OCI-M1 (cell line): ENCODE measurements at places on chromosomes 7 and 10.

DNA sequence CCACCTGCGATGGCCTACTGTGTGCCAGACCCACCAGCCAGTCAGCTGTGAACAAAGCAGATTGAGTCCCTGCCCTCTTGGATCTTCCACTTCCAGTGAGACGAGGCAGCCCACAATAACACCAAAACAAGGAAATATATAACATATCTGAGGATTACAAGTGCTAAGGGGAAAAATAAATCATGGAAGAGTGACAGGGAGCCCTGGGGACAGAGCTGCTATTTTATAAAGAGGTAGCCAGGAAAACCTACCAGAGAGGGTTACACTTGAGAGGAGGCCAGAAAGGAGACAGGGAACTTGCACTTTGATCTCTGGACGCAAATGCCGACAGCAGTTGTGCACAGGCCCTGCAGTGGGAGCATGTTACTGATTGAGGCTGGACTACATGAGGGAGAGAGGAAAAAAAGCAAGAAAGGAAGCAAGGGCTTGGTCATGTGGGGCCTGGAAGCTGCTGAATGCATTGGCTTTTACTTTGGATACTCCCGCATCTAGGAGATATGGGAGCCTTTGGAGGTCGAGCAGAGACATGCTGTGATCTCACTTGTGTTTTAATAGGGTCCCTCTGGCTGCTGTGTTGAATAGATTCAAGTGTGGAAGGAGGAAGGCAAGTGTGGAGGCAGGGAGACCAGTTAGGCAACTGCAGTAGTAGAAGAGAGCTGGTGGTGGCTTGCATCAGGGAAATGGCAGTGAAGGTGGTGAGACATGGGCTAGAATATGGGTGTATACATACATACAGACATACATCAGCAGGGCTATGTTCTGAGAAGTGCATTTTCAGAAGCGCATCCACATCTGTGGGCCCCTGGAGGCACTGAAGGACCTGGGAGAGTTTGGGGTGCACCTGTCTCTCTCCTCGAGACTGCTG lies 26.2 kb downstream of the MINDY4 start:
- no peak for DNase-seq

DNA sequence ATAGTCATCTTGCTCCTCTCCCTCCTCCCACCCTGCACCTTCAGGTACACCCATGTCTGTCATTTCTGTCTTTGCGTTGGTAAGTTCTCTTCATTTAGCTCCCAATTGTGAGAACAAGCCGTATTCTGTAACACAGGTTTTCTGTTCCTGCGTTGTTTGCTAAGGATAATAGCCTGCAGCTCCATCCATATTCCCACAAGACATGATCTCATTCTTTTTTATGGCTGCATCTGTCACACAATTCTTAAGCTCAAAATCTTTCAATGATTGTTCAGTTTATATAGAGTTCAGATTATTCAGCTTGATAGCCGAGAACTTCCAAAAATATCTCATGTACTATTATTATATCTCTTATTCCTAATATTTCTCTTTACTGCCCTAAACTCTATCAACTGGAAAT lies 16.0 kb upstream of the TMEM168 start:
- DNase-seq = no peak

- DNase-seq = no peak
Measured at GRCh38 chr7:151226560-151226874, 488 bp downstream of the ABCF2 start.

- DNase-seq = no peak
Measured at GRCh38 chr7:154956427-154956826, 46.5 kb downstream of the PAXIP1 start.

- DNase-seq = no peak
Measured at GRCh38 chr7:88254721-88255424, 35.0 kb upstream of the SRI start.

- no peak for DNase-seq
Measured at GRCh38 chr7:39407723-39408122, 158.5 kb upstream of the YAE1 start.

DNA sequence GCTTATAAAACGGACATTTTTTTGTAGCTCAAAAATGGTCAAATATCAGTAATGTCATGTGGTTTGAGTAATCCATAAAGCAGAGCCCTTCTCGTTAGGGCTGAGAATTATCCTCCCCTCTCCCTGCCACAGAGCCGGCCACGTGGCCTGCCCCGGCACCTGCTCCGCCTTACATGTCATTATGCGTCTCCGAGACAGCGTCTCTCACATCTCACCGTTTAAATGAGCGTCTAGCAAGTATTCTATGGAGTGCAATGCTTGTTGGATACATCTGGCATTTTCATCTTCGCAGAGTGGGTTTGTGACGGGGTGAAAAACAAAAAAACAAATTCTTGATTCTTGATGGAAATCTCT lies 86.1 kb downstream of the CUX1 start:
- no peak for DNase-seq

GRCh38 chr7:118327174-118327573 lies 102.7 kb downstream of the ANKRD7 start:
- DNase-seq = no peak

GRCh38 chr10:47031901-47032465 lies 120.8 kb downstream of the PTPN20 start:
- DNase-seq = no peak

- DNase-seq = no peak
Measured at GRCh38 chr7:63789378-63790176, 209.1 kb upstream of the ZNF722 start.

DNA sequence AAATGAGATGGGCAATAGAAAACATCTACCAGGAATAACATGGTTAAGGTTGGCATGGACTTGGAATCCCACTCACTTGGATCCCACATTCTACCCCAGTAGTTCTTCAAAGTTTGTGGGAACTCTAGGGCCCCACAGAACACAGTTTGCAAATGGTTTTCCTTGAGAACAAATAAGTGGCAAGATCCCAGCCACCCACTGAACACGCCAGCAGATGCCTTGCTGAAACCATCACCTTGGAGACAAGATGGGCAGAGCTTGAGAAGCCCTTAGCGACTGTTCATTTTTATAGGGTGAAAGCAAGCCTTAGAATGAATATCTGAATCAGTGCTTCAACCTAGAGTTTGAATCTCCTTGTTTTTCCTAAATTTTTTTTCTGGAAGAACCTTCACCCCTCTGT lies 349.1 kb downstream of the RPS24 start:
- DNase-seq = no peak

GRCh38 chr7:52423251-52423650 lies 612.2 kb upstream of the POM121L12 start:
- DNase-seq = no peak

- no peak for DNase-seq
Measured at GRCh38 chr7:6385909-6386560, 61.7 kb downstream of the DAGLB start.

DNA sequence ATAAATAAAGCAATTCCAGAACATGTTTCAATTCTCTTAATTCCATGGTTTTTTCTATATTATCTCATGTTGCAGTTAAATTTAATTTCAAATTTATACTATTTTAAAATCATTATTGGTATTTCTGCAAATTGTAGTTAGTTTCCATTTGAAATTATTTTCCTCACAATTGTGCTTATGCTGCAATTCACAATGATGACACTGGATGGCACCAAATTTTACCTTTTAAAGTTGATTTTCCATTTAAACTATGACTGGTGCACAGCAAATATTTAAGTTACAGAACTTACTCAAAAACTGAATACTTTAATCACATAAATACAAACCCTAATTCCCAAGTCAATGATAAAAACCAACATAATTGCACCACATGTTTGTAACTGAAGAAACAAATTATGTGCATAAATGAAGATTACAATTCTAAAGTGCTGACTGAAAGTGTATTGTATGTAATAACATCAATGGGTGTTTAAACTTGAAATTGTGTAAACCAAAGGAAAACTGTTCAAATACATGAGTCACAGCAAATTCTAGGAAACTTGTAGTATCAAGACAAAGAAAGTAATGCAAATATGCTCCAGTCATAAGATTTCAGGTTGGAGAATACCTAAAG lies 75.3 kb upstream of the AASS start:
- DNase-seq = peak; percentile 44

- DNase-seq = no peak
Measured at GRCh38 chr7:30764030-30764975, 6.9 kb upstream of the MINDY4 start.

GRCh38 chr7:92917230-92917629 lies 80.9 kb upstream of the CDK6 start:
- no peak for DNase-seq

DNA sequence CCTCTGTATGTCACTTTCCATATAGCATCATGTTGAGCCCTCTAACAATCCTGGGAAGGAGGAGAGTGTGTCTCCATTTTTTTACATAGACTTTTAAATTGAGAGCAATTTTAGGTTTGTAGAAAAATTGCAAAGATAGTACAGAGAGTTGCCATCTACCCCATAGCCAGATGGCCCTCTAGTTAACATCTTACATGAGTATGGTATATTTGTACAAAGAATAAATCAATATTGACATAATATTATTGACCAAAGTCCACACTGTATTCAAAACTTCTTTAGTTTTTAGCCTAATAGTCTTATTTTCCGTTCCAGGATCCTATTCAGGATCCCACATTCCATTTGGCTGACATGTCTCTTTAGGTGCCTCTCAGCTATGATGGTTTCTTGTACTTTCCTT lies 274.6 kb upstream of the PLPP4 start:
- DNase-seq = no peak

GRCh38 chr7:154750353-154750801 lies 252.5 kb downstream of the PAXIP1 start:
- DNase-seq = no peak

DNA sequence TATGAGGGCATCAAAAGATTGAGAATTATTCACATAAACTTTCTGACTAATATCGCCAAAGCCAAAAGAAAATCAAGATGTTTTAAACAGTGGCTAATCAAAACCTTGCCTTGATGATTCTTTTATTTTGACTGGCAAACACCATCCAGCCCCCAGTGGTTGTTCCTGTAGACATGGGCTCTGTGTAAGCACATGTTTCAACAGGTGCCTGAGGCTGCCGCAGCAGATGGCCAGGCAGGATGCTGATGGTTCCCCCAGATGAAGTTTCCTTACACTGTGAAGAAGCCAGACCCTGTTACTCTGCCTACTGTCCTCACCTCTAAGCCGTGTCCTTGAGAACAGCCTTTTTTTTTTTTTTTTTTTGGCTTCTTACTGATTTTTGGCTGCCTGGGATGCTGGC lies 146.5 kb downstream of the RAB11FIP2 start:
- DNase-seq = no peak

GRCh38 chr7:112172870-112173567 lies 33.2 kb downstream of the DOCK4 start:
- DNase-seq = no peak

- DNase-seq = no peak
Measured at GRCh38 chr10:388661-389045, 253.4 kb downstream of the ZMYND11 start.

DNA sequence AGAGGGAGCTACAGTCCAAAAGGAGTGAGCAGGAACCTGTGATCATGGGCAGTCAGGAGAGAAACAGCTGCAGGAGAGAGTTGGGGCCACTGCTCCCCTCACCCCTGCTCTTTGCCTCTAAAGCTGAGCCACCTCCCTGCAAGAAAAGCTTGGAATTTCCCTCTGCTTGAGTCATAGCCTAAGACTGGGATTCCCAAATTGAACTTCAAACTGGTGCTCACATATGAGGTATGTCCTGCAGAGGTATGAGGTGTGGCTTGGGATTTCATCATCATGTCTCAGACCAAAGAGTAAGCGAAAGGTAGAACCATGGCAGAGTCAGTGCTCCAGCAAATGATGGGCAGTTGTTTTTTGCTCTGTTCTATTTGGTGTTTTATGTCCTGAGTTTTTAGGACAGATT lies 237.1 kb upstream of the NRP1 start:
- no peak for DNase-seq

- DNase-seq = peak; percentile 15
Measured at GRCh38 chr10:61933859-61934555, 32.5 kb downstream of the ARID5B start.

- DNase-seq = peak; percentile 48
Measured at GRCh38 chr7:149741629-149742028, 31.8 kb downstream of the ZNF467 start.

GRCh38 chr10:48557511-48558123 lies 47.3 kb downstream of the ARHGAP22 start:
- DNase-seq = no peak

- DNase-seq = no peak
Measured at GRCh38 chr7:158650821-158651225, 53.8 kb downstream of the NCAPG2 start.

DNA sequence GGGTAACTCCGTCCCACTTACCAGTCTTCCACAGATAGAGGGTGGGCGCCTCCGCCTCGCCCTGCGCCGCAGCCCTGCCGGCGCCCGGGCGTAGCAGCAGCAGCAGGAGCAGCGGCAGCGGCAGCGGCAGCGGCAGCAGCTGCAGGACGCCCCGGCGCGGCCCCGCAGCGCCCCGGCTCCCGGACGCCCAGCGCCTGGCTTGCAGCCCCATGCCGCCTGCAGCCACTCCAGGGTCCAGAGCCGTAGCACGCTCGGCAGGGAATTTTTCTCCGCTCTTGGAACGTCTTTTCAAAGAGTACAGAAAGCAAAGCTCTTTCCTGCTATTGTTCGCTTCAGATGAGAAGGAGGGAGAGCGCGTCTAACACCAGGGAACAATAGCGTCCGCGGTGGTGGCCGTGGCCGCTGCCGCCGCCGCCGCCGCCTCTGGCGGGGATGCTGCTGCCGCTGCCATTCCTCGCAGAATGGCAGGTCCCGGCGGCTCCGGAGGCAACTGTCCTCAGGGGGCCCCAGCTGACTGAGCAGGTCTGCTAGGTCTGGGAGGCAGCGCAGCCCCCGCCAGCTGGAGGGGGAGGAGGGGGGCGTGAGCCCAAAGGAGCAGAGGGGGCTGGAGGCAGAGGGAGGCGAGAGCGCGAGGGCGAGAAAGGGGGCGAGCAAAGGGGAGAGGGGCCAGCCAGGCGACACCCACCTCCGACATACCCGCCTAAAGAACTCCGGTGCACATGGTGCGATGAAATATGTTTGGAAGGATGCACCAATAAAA lies at the start of gene THSD7A:
TSS of gene THSD7A (minus strand) at position 463 of the 760 bp plus-strand sequence. CDS start at position 211, 252 bp downstream.
- peak; percentile 28 for DNase-seq

DNA sequence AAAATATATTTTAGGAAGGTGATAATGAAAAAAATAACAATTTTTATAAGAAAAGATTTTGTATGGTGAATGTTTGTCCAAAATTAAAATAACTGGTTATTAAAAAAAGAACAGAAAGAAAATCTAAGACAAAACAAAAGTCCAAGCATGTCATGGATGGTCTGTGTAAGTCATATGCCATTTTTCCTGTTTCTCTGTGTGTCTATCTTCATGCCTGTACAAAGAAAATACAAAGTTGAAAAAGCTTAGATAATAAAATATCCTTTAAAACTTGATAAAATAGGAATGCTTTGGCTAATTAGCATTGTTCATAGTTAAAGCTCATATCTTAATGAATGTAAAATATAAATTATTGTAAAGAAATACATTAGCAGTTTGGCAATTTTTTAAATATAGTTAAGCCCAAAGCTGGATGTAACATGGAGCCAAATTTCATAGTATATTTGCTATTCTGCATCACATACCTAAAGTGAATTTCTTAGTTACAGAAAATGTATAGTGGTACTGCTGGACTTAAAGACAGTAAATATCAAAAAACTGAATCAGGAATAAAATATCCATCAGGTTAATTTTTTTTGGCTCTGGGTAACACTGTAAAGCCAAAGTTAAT lies 661.1 kb downstream of the PCDH15 start:
- DNase-seq = peak; percentile 29

GRCh38 chr7:156993021-156993924 lies 17.2 kb downstream of the MNX1 start:
- no peak for DNase-seq

- no peak for DNase-seq
Measured at GRCh38 chr10:77120666-77121376, 516.8 kb downstream of the KCNMA1 start.

- DNase-seq = no peak
Measured at GRCh38 chr7:139629392-139630082, 106.1 kb downstream of the CLEC2L start.

GRCh38 chr10:114335614-114336013 lies 68.7 kb downstream of the AFAP1L2 start:
- no peak for DNase-seq
